Jurkat, Clone E6-1 (cell line): ENCODE measurements at places on chromosomes 2 and 18.

DNA sequence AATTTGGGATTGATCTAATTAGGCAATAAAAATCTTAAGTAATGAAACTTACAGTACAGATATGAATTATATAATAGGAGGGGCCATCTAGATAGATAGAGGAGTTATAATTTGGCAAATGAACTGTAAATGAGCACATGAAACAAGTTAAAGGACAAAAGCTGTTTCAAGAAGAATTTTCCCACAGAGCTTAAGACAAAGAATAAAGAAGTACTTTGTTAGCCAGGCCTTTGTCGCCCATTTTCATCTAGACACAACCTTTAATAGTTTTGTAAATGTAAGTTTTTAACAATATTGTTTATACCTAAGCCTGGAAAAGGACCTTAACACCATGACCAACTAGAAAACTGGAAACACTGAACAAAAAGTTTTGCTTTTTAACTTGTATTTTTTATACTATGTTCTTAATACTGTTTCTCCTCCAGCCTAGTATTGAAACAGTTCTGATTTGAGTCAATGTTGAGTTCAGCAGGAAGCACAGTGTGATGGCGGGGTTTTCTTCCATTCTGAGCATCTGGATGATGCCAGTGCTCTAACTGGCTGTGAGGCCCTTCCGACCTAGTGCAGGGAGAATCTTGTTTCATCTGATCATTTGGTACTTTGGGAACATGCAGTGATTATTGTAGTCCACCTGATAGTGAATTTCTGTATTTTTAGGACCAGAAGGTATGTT, 37.6 kb downstream of the FARP2 start:
- no peak for DNase-seq

DNA sequence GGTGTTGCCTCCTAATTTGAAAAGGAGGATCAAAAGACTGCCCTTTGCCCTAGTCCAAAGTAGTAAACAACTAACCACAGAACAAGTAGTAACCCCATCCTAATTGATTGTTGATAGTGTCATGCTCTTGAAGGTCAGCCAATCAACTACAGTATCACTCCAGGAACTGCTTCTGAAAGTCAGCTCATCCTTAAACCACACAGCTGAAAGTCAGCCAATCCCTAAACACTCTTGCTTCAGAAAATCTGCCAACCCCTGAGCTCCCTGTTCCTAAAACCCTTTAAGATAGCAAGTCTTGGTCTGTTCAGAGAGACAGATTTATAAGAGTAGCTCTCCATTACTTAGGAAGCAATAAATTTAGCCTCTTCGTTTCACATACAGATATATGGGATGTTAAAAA, 51.6 kb upstream of the CPO start:
- no peak for DNase-seq

- no peak for DNase-seq
Observed at GRCh38 chr2:200509235-200509611, 645 bp downstream of the KCTD18 start.

DNA sequence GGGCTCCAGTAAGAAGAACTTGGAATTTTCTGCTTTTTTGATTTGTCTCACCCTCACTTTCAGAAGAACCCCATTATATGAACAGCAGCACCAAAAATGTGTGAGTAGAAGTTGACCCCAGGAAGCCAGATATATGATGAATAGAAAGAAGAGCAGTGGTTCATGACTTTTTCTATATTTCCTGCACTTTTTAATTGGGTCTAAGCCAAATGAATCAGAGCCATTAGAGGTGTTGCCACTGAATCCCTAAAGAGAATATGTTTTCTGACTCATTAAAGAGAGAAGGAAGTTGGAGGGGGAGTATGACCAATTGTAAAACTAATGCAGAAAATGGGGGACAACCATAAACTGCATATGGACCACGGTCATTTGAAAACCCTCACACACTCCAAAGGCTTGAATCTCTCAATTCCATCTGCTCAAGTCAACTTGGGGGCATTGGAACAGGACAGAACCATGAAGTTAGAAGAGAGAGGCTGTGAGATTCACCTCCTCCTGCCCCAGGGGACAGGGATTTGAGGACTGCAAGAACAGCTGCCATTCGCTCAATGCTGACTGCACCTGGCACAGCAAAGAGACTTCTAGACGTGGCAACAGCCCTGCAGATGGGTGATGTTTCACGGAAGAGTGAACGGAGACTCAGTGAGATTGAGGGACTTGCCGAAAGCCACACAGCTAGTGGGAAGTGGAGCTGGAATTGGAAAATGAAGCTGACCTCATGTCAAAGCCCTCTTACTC, 3.0 kb downstream of the DAPL1 start:
- no peak for DNase-seq

DNA sequence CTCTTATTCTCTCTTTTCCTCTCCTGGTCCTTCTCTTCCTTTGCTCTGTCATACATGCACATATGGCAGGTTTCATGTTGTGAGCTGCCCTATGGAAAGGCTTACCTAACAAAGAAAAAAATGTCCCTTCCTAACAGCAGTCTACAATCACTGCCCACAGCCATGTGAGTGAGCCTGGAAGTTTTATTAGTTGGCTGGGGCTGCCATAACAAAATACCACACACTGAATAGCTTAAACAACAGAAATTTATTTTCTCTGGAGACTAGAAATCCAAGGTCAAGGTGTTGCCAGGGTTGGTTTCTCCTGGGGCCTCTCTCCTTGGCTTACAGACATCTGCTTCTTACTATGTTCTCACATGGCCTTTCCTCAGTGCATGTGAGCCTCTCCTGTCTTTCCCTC, 142.1 kb downstream of the TRIB2 start:
- DNase-seq, result no peak

GRCh38 chr2:158633261-158633660, 161.9 kb upstream of the DAPL1 start:
- no peak for DNase-seq

DNA sequence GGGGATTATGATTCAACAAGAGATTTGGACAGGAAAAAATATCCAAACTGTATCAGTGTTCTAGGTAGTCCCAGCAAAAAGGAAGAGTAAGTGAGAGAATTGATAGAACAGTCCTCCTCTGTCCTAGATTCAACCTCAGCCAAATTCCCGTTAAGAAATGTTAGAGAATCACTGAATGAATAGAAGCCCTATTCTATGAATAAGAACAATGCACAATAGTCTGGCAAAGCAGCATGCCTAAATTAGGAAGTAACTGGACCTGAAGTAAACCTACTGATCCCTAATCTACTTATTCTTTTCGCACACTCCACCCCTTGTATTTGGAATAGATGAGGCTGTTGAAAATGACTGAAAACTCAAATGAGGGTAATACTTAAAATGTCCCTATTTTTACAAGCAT, 1665.5 kb downstream of the LRP1B start:
- no peak for DNase-seq

GRCh38 chr2:137937778-137938177, 26.5 kb upstream of the HNMT start:
- DNase-seq, result no peak

DNA sequence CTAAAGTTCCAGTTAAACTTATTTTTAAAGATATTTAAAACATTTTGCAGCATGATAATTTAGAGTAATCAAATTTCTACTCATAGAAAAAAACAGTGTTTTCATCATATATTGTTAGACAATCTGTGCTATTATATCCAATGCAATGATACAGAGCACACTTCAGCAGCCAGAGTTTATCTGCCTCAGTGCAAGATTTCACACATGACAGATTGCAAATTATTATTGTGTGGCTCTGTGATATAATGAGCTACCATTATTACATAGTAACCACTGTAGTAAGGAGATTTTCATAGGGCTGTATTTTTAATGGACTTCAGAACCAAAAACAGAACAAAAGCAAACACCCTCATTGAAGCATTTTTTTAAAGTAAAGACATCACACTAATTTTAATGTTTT, 762.4 kb downstream of the DSC3 start:
- DNase-seq, result no peak

GRCh38 chr2:203453858-203454451, 81.1 kb downstream of the RAPH1 start:
- DNase-seq, result peak; percentile 42

GRCh38 chr2:192250961-192251360, 56.2 kb upstream of the TMEFF2 start:
- DNase-seq, result no peak

DNA sequence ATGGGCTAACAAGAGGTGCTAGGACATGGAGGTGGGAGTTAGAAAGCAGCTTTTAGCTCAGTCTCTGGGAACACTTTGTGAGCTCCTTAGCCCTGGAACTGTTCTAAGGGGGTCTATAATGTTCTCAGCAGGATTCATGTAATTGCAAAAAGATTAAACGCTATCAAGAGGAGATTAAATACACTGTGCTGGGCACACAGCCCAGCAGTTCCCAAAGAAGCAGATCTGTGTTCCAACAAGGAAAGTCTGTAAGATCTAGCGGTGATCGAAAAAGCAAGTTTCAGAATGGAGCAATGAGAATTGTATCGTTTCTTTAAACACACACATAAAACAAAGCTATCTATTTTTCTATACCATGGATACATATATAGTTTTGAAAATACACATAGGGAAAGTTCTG, 2.4 kb upstream of the ARID5A start:
- DNase-seq, result no peak

- no peak for DNase-seq
Observed at GRCh38 chr2:112150851-112151250, 12.7 kb downstream of the FBLN7 start.

- no peak for DNase-seq
Observed at GRCh38 chr18:47929681-47930198, 719 bp downstream of the SMAD2 start.

DNA sequence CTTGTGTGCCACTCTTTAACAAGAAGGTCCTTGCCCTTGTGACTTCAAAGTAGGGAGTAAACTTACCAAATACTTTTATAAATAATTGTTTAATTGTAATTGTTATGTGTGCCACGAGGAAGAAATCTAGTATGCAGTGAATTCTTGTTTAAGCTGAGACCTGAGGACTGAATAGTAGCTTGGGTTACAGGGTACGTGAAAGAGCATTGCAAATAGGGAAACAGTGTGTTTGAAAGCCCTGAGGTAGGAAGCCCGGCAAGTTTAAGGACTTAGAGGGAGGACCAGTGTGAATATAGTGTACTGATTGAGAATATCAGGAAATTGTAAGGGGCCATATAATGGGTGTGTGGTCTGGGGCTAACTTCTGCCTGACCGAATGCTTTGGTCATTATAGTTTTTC, 26.2 kb downstream of the PHLPP1 start:
- DNase-seq, result no peak

- no peak for DNase-seq
Observed at GRCh38 chr2:219398721-219399363, 11.1 kb upstream of the DNPEP start.

GRCh38 chr2:18373664-18374063, 186.8 kb downstream of the RDH14 start:
- no peak for DNase-seq

- DNase-seq, result no peak
Observed at GRCh38 chr2:26707747-26708146, 15.2 kb downstream of the KCNK3 start.

- no peak for DNase-seq
Observed at GRCh38 chr2:98894331-98895000, 41.6 kb downstream of the CRACDL start.

GRCh38 chr18:23912356-23912755, 102.2 kb upstream of the TTC39C start:
- no peak for DNase-seq

DNA sequence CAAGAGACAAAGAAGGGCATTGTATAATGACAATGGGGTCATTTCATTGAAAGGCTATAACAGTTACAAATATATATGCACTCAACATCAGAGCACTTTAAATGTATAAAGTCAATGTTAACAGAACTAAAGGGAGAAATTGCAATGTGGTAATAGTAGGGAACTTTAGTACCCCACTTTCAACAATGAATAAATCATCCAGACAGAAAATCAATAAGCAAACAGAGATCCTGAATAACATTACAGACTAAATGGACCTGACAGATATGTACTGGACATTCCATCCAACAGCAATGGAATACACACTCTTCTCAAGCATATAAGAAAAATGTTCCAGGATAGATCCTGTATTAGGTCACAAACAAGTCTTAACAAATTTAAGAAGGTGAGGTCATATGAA, 90.5 kb upstream of the ALKAL2 start:
- DNase-seq, result no peak

DNA sequence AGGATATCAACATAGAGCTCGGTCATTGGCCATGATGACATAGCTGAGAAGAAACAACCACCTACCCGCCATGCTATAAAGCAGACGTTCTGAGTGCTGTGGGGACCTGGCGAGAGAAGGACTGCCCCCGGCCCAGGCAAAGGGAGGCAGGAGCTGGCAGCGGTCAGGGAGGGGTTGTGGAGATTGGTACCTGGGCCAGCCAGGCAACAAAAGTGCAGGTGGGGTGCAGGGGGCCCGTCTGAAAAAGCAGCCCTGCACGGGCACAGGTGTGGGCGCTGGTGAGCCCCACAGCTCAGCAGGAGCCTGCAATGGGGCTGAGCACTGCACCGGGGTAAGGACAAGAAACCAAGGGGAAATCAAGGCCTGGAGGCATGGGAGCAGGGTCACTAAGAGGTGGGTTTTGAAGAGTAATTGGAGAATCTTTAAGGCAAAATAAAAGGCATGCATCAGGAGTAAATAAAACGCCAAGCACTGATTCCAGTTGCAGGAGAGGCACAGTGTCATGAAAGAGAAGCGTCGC, 464.0 kb downstream of the EIPR1 start:
- no peak for DNase-seq

GRCh38 chr2:61125123-61125710, 36.8 kb upstream of the C2orf74 start:
- no peak for DNase-seq

- no peak for DNase-seq
Observed at GRCh38 chr2:219269362-219270054, 9.7 kb upstream of the DNAJB2 start.

- DNase-seq, result no peak
Observed at GRCh38 chr18:61991201-61991600, 98.4 kb upstream of the RNF152 start.

DNA sequence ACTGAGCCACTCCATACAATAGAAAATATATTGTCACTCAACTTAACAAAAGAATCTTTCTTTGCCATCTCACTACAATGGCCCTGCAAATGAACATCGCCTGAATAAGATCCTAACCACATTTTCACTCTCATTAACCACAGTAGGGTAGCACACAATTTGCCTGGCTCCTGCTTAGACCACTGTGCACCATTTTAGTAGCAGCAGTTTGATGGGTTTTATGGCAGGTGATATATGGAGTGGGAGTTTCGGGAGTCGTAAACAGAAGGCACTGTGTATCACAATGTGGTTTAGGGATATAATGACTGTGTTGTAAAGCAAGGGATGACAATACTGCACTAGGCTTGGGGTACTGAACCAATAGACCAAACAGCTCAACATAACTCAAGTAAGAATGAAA, 617.4 kb downstream of the BCL11A start:
- peak; percentile 44 for DNase-seq

GRCh38 chr2:52238782-52239181, 1206.8 kb upstream of the NRXN1 start:
- no peak for DNase-seq
